ENCODE measurements at places on chromosomes 16 and 17. TPM values are rescaled to one million over a fixed set of nuclear protein-coding genes. Genes with fewer than 3 reads are reported as not detected.

- DNase-seq: peak; percentile 33
Observed at GRCh38 chr16:88353232-88353631, 29.5 kb upstream of the ZNF469 start.

GRCh38 chr16:72785171-72785570, 262.8 kb downstream of the ZFHX3 start:
- DNase-seq: no peak

DNA sequence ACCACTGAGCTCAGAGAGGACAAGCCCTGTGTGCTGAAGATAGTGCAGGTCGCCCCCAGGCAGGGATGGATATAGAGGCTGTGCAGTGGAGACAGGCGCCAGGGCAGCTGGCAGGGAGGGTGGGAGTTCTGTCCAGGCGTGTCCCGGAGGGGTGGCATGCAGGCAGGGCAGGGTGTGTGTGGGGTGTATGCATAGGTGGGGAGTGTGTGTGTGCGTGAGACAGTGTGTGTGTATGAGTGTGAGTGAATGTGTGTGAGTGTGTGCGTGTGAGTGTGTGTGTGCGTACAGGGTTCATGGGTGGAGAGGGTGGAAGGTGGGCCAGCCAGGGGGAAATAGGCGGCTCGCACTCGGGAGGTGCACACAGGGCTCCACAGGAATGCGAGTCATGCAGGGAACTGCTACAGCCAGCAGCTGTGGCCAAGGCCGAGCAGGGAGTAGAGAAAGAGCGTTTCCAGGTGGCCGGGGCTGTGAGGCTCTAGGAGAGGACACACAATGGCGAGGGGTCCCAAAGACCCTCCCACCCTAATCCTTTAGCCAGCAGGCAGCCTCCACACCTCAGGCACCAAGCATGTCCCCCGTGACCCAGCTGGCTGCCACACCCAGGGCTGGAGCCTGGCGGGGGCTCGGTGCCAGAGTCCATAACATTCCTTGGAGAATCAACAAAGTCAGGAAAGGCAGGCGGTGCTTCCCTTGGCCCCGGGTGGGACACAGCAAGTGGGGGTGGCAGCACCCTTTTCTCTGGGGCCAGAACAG, 4.6 kb downstream of the PLCD3 start:
- peak; percentile 79 for DNase-seq

DNA sequence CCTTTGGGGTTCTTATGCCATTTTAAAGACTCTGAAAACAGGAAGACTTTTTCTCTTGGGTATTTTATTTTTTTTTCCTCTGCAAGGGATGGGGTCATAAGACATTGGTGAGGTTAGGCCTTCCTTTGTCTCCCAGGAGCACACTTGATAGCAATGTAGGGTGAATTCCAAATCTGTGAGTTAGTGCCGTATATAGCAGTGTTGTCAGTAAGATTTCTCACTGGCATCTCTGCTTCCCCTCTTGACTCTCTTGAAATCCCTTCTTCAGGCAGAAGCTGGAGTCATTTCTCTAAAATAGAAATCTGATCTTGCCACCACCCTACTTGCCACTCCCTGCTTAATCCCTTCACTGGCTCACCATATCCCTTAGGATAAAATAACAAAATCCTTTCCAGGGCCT, 529.7 kb downstream of the WWOX start:
- no peak for DNase-seq

DNA sequence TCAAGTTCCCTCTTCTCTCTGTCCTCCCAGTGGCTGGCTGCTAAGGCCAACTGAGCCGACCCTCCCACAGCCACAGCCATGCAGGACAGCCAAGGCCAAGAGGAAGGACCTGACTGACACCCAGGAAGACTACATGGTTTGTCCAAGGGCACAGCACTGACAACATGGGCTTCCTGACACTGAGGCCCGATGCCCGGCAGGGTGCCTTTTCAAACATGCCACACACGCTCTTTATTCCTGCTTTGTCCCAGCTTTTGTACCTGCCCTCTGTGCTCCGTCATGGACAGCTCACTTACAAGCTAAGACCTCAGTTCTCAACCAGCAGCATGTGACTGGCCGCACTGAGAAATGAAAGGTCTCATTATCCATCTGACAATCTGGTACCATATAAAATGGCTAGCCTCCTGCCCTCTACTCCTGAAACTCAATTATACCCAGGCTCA, 45.8 kb downstream of the TEX2 start:
- no peak for DNase-seq

- DNase-seq: peak; percentile 65
Observed at GRCh38 chr17:72119873-72120641, 763 bp upstream of the SOX9 start.

DNA sequence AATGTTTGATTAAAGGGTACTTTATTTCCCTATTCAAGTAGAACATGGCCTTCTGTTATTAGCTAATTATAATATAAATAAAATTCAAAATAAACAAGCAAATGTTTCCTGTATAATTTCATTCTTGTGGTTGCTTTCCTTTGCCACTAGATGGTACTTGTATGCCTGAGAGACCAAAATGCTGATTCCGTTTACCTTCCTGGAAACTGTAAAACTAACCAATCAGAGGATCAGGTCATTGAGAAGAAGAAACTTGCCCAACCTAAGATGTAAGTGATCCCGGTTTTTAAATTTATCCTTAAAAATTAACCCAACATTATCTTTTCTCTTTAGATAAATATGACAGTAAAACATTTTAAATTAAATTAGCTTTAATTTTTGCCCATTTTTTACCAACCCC, 8.1 kb upstream of the ABCA5 start:
- no peak for DNase-seq

DNA sequence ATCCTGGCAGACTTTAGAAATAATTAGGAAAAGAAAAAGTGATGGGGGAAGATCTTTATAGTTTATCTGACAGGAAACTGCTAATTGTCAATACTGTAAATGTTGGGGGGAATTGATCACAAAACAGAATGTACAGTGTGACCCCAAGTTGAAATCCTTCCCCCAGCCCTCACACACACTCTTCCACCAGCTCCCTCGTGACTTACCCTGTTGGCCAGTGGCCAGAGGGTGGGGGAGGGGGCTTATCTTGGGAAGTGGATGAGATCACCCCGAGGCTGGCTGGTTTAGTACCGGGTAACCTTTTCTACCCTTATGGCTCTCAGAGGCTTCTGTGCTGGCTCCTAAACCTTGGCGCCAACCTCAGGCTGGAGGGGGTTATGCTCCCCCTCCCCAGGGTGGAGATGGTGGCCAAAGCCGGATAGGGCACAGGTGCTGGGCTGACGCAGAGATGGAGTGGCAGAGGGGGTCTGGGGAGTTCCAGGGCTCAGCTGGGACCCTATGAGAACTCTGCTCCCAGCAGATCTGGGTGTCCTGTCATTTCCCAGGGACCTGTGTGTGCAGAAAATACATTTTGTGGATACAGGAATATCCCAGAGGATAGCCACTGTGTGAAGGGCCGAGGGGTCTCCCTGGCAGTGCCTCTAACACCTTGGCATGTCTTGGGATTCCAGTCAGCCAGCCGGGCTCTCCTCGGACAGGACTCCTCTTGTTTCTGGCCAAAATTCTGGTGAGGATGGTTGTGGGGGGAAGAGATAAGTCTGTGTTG, 18.6 kb downstream of the CDH16 start:
- DNase-seq: peak; percentile 83

- peak; percentile 76 for DNase-seq
Observed at GRCh38 chr17:48074322-48075081, 26.3 kb downstream of the NFE2L1 start.

GRCh38 chr16:84136331-84137125, 8.4 kb downstream of the HSDL1 start:
- DNase-seq: no peak

DNA sequence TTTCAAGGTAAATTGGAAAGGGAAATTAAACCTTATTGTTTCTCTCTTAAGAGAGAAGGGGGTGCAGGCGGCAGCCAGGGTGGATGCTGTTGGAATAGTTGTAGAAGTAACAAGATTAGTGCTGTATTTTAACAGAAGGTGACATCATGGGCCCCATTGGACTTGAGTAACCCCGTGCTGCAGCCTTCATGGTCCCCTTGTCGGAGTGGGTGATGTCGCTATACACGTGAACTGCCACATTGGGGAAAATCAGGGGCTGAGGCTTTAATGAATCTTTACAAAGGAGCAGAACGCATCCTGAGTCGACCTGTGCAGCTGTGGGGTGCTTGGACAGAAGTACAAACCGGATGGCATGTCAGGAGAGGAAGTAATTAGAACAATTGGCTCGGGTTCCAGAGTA, 3.2 kb downstream of the SNX11 start:
- no peak for DNase-seq

GRCh38 chr16:11391576-11391975, 46.3 kb downstream of the RMI2 start:
- no peak for DNase-seq

GRCh38 chr16:30096862-30097563, 1.0 kb upstream of the YPEL3 start:
- peak; percentile 24 for DNase-seq

GRCh38 chr17:55426851-55427586, 5.4 kb upstream of the MMD start:
- DNase-seq: no peak

GRCh38 chr17:273981-274832, 78.4 kb downstream of the RPH3AL start:
- DNase-seq: peak; percentile 37

DNA sequence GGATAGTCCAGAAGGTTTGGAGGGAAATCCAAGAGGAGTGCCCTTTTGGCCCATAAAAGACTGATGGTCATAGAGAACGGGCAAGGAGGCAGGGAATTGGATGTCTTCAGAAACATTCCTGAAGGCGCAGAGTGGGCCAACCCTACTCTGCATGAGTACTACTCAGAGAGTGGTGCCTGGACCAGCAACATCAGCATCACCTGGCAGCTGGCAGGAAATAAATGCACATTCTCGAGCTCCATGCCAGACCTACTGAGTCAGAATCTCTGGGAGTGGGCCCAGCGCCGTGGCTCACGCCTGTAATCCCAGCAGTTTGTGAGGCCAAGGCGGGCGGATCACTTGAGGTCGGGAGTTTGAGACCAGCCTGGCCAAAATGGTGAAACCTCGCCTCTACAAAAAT, 27.1 kb upstream of the SLC39A11 start:
- no peak for DNase-seq

- no peak for DNase-seq
Observed at GRCh38 chr17:14304773-14305517, 4.1 kb downstream of the HS3ST3B1 start.

CCL7 gene
- not detected for total RNA-seq

ZFP3 gene
- total RNA-seq: 9.3 TPM

MRPL38 gene
- 113 TPM for total RNA-seq

CALB2 gene
- total RNA-seq: 0.30 TPM

NHERF1 gene
- 13.7 TPM for total RNA-seq

CAPNS2 gene
- not detected for total RNA-seq

B4GALNT2 gene
- not detected for total RNA-seq

BRIP1 gene
- total RNA-seq: 0.22 TPM

ENKD1 gene
- 8.8 TPM for total RNA-seq

Data from Right ventricle myocardium superior (tissue), 1 donor.